Adrenal gland (tissue), 19 donors: ENCODE measurements at places on chromosomes 1 and 21. TPM values are rescaled to one million over a fixed set of nuclear protein-coding genes. Genes with fewer than 3 reads are reported as not detected.
A peak's percentile ranks its signal among the peaks of the same experiment; 100 is the strongest.

DNA sequence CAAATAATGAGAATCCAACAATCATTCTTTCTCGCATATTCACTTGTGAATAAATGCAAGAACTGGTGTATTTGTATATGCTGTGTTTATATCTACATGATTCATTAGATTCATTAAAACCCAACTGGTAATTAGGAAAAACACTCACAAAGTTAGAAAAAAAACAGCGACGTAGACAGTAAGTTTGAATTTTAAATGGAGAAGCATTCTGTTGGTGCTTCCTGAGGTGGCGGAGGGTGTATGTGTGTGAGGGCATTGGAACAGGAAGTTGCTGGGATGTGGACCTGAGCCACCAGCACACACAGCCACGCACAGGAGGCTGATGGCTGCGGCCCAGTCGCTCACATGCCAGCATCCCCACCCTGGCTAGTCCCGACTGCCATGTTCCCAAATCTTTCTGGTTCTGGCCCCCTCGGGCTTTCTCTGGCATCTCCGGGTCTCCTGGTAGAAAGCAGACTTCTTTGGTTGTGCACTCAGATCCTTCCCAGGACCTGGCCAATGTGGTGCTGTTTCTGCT is 121.6 kb upstream of the IRF2BP2 start:
- H3K4me1 ChIP-seq = peaks cover 17% of the 10 kb centered on the region
- DNase-seq = no peak
- no peaks in the 10 kb centered on the region for H3K27me3 ChIP-seq
- no peaks in the 10 kb centered on the region for H3K36me3 ChIP-seq

DNA sequence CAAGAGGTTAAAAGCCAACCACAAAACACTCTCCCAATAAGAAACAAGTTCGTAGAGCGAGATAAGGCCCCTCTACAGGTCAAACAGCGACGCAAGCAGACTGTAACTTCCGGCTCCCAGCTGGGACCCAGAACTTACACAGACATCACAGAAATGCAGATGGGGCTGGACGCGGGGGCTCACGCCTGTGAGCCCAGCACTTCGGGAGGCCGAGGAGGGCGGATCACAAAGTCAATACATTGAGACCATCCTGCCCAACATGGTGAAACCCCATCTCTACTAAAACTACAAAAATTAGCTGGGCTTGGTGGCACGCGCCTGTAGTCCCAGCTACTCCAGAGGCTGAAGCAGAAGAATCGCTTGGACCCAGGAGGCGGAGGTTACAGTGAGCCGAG is 11.1 kb downstream of the CCNL2 start:
- H3K27me3 ChIP-seq = no peaks in the 10 kb centered on the region
- DNase-seq = no peak
- H3K4me1 ChIP-seq = no peaks in the 10 kb centered on the region
- H3K36me3 ChIP-seq = no peaks in the 10 kb centered on the region
- H3K4me3 ChIP-seq = no peak overlapping the region
- H3K27ac ChIP-seq = no peak overlapping the region

DNA sequence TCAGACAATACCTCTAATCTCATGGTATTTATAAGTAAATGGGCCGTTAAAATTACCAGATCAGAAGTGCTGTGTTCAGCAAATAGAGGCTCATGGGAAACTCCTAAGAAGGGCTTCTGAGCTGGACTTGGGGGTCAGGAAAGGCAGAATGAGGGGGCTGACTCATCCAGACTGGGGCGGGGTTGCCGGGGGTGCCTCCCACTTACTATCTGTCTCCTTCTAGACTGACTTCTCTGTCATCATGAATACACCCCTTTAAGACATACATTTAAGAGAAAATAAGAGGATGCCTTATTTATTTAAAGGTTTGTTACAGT is 96.0 kb upstream of the ERRFI1 start:
- no peak overlapping the region for H3K4me3 ChIP-seq
- peaks cover 26% of the 10 kb centered on the region for H3K4me1 ChIP-seq
- DNase-seq = no peak
- H3K27ac ChIP-seq = peak overlapping the region; percentile 91

- H3K27ac ChIP-seq = no peak overlapping the region
- peaks cover 27% of the 10 kb centered on the region for H3K4me1 ChIP-seq
- H3K27me3 ChIP-seq = no peaks in the 10 kb centered on the region
- DNase-seq = no peak
- H3K4me3 ChIP-seq = no peak overlapping the region
- no peaks in the 10 kb centered on the region for H3K36me3 ChIP-seq
Observed at GRCh38 chr1:182141040-182141439, 79.5 kb upstream of the ZNF648 start.

DNA sequence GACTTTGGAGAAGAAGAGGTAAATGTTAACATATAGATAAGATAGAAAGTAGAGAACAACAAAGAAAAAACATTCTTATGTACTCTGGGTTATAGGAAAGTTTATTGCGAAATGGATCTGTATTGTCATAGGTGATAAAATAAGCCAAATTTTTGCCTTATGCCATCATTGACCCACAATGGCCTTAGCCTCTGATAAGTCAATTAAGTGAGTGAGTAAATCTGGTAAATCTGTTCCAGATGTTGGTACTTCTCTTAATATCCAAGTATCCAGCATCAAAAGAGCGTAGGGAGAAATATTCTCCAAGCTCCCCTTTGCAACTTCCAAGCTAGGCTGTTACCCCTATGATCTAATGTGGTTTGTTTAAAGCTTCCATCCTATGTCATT is 38.3 kb upstream of the CLCA4 start:
- H3K36me3 ChIP-seq = no peaks in the 10 kb centered on the region
- no peak for DNase-seq
- H3K4me3 ChIP-seq = no peak overlapping the region

GRCh38 chr1:19384113-19384512 is 72.0 kb downstream of the SLC66A1 start:
- no peak overlapping the region for H3K27ac ChIP-seq
- H3K36me3 ChIP-seq = peaks cover 30% of the 10 kb centered on the region
- H3K4me1 ChIP-seq = no peaks in the 10 kb centered on the region
- no peaks in the 10 kb centered on the region for H3K27me3 ChIP-seq
- DNase-seq = peak; percentile 70
- H3K4me3 ChIP-seq = no peak overlapping the region

DNA sequence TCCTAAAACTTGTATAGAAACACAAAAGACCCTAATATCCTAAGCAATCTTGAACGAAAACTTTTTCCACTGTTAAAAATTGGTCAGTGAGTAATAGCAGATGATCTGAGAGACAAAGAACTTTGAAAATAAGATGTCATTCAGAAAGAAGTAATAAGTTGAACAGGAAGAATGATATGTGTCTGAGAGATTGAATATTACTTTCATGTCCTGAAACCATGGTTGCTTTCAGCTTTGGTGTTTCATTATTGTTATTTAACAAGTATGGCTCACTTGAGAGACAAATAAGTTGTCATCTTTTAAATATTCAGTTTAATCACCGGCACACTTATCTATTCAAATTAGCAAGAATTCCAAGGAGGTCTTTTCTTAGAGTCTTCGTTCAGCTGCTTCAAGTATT is 11.4 kb downstream of the PRKACB start:
- no peak for DNase-seq
- no peaks in the 10 kb centered on the region for H3K27me3 ChIP-seq
- H3K27ac ChIP-seq = no peak overlapping the region
- peaks cover 11% of the 10 kb centered on the region for H3K4me1 ChIP-seq
- no peak overlapping the region for H3K4me3 ChIP-seq

Gene DYNLT4
- 4.1 TPM for total RNA-seq

Gene FAM163A
- not detected for total RNA-seq

- H3K4me3 ChIP-seq = no peak overlapping the region
- no peaks in the 10 kb centered on the region for H3K27me3 ChIP-seq
- H3K4me1 ChIP-seq = no peaks in the 10 kb centered on the region
- no peaks in the 10 kb centered on the region for H3K36me3 ChIP-seq
Observed at GRCh38 chr1:110309767-110310166, 29.4 kb upstream of the RBM15 start.

DNA sequence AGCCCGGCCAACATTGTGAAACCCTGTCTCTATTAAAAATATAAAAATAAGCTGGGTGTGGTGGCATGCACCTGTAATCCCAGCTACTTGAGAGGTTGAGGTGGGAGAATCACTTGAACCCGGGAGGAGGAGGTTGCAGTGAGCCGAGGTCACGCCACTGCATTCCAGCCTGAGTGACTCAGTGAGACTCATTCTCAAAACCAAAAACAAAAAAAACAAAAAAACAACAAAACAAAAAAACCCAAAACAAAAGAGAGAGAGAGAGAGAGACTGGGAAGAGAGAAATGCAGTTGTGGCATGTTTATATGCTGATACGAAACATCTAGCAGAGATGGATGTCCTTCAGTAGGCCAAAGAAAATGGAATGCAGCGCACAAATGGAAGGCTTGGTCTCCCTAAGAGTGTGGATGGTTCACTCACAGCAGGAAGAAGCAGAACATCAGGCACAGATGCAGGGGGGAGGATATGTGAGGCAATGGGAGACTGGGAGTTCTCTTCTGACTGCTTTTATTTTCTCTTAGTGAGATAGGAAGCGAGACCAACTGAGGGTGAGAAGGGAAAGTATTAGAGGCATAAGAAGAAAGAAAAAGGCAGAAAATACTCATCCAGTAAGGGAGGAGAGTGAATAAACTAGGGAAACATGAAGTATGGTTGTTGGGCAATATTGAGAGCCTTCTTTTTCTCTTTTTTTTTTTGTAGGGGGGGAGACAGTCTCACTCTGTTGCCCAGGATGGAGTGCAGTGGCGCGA is 16.0 kb downstream of the THEM4 start:
- no peaks in the 10 kb centered on the region for H3K27me3 ChIP-seq
- H3K4me3 ChIP-seq = no peak overlapping the region

Gene MARK1
- total RNA-seq = 5.2 TPM

GRCh38 chr1:41500378-41500777 is 15.9 kb upstream of the EDN2 start:
- no peaks in the 10 kb centered on the region for H3K27me3 ChIP-seq
- no peak overlapping the region for H3K4me3 ChIP-seq
- H3K36me3 ChIP-seq = no peaks in the 10 kb centered on the region

DNA sequence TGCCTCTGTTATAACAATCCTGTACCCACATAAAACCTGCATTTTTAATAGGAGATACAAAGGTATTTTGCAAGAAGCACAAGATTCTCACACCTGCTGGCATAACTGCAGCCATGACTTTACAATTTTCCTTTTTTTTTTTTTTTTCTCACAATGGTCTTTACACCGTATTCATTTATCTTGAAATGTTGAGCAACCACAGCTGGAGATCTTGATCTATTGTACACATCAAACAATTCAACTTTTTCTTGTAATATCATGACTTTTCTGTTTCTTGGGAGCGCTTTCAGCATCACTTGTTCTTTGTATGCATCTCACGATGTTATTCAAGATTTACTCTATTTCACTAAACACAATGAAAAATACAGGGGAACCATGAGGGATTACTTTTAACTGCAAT is 651.4 kb downstream of the KCNT2 start:
- H3K4me3 ChIP-seq = no peak overlapping the region
- H3K27ac ChIP-seq = no peak overlapping the region

DNA sequence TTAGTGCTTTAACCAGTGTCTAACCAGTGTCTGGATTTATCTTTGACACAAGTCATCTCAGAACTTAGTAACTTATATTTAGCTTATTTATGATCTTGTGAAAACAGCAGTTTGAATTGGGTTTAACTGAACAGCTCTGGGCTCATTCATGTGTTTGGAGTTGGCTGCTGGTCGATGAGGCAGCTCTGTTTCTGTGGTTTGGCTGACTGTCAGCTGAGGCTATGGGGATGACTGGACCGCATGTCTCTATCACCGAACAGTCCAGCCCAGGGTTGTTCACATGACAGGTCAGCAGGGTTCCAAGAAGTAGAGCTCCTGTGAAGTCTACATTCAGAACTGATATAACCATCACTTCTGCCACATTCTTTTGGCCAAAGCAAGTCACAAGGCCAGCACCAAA is 29.1 kb upstream of the C21orf91 start:
- H3K4me1 ChIP-seq = no peaks in the 10 kb centered on the region
- no peak overlapping the region for H3K27ac ChIP-seq
- H3K4me3 ChIP-seq = no peak overlapping the region
- H3K27me3 ChIP-seq = no peaks in the 10 kb centered on the region

GRCh38 chr1:168733241-168733640 is 4.2 kb upstream of the DPT start:
- no peak overlapping the region for H3K4me3 ChIP-seq
- no peak overlapping the region for H3K27ac ChIP-seq
- H3K36me3 ChIP-seq = no peaks in the 10 kb centered on the region
- H3K4me1 ChIP-seq = no peaks in the 10 kb centered on the region
- no peak for DNase-seq
- H3K27me3 ChIP-seq = no peaks in the 10 kb centered on the region

GRCh38 chr1:176857632-176858031 is 306.9 kb downstream of the ASTN1 start:
- H3K4me1 ChIP-seq = no peaks in the 10 kb centered on the region
- no peak overlapping the region for H3K27ac ChIP-seq
- H3K27me3 ChIP-seq = no peaks in the 10 kb centered on the region
- no peak for DNase-seq
- H3K4me3 ChIP-seq = no peak overlapping the region
- H3K36me3 ChIP-seq = no peaks in the 10 kb centered on the region
